ENCODE measurements at places on chromosomes 13 and 19. TPM values are rescaled to one million over a fixed set of nuclear protein-coding genes. Genes with fewer than 3 reads are reported as not detected.

The RNF113B gene
- not detected for total RNA-seq

GRCh38 chr13:26213982-26214381, 8.1 kb downstream of the RNF6 start:
- DNase-seq = no peak

- no peak for DNase-seq
Measured at GRCh38 chr13:30552567-30552966, 65.2 kb upstream of the USPL1 start.

DNA sequence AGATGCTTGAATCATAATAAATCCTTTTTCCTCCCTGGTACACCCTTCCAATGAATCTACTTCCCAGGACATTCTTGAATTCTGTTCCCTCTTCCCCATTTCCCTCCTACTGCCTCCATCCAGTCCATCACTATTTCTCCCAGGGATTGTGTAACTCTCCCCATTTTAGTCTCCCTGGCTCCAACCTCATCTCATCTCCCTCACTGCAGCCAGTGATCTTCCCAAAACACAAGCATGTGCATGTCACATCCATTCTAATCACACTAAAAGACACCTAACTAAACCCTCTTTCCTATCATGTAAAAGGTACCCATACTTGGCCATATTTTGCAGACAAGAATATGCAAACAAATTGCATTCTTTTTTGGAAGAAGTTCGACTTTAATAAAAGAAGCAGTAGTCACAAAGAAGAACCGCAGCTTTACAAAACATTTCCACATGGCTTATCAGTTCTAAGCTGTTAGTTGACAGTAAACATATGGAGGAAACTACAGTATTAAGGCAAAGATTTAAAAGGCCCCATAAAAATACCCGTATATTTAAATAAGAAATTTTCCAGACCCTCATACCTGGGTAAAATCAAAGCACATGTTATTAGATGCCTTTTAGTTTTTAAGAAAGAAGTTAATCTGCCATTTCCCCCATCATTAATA, 111.0 kb downstream of the KCTD12 start:
- no peak for DNase-seq

DNA sequence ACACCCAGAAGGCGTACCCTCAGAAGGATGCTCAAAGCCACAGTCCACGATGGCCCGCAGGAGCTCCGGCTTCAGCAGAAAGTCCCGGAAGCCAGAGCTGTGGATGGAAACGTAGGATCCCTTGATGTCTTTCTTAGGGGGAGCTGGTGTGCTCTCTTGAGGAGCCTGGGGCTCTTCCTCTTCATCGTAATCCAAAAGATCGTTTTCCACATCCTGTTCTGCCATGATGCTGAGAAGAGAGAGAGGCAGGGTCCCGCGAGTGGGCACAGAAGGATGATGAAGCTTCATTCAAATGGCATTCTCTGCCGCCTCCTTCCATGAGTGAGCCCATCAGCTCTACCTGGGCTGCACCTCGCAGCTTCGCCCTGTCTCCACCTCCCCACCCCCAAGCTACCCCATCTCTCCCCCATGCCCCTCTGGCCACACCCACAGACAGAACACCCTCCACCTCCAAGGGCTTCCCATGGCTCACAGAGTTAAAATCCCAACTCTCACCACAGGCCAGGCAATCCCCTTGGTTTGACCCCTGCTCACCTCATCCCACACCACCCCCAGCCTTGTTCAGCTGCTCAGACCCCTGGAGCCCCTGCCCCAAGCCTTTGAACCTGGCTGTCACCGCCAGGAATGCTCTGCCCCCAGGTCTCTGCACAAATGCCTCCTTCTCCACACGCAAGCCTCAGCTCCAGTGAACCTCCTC, 6.0 kb downstream of the DDX39A start:
- DNase-seq = peak; percentile 48

DNA sequence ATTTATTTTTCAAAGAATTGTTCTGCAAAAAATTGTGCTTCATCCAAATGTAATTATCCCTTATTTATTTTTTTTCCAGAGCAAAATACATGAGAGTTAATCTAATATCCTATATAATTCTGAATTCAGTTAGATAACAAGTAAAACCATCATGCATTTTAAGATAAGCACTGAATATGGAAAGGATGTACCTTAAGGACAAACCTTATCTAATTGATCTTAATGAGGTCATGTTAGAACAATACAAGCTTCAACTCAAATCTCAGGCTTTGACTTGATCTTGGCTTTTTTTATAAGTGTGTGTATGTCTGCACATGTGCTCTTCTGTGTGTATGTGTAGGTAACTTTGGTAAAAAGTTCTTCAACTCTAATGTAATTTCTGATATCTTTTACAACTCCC, 1828.8 kb downstream of the PCDH9 start:
- DNase-seq = no peak

DNA sequence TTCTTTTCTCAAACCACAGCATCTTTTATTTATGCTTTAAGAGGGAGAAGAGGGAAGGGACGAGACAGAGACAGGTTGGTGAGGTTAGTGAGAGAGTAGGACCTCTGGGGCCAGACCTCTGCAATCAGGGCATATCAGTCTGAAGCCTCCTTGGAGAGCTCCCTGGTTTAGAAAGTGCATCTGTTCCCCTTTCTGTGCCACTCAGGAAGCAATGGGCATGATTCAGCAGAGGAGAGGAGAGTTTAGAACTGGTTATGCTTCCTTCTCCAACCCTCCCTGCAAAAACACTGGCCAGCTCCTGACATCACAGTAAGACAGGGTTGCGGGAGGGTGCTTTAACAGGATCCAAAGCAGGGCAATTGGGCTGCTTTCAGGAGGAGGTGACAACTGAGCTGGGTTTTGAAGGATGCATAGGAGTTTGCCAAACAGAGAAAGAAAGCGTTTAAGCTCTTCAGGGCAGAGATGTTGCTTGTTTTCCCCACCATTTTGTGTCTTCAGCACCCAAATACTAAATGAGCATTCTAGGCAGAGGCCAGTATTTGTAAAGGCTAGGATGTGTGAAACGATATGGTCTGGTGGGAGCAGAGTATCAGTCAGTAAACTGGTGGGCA, 33.1 kb downstream of the CERS4 start:
- no peak for DNase-seq

GRCh38 chr19:15371786-15372380, 7.7 kb downstream of the AKAP8 start:
- DNase-seq = no peak

The CGB2 gene
- not detected for total RNA-seq

DNA sequence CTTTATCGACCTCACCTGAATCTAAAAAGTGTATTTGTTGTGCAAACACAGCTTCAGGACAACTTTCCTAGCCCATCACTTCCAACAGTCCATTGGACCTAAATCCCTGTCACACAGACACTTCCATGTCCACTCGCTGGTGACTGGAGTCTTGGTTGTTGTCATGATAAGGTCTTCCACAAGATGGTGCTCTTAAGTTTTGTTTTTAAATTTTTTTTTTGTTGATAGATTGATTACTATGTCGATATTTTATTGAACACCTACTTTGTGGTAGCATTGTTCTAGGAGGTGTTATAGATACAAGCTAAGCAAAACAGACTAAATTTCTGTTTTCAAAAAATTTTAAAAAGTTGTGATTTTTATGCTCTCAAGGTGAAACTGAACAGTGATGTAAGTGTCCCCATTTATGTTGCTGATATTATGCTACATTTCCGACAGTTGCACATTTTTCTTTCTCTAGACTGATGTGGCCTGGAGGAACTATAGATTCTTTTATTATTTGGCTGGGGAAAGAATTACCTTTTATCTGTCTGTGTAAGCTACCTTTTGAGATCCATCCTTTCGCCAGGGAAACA, 8.1 kb upstream of the ERICH6B start:
- DNase-seq = no peak

The RNF17 gene
- not detected for total RNA-seq

GRCh38 chr19:51272183-51272810, 21.4 kb downstream of the SIGLECL1 start:
- DNase-seq = no peak

- no peak for DNase-seq
Measured at GRCh38 chr19:49261602-49262001, 63.4 kb downstream of the SLC6A16 start.

DNA sequence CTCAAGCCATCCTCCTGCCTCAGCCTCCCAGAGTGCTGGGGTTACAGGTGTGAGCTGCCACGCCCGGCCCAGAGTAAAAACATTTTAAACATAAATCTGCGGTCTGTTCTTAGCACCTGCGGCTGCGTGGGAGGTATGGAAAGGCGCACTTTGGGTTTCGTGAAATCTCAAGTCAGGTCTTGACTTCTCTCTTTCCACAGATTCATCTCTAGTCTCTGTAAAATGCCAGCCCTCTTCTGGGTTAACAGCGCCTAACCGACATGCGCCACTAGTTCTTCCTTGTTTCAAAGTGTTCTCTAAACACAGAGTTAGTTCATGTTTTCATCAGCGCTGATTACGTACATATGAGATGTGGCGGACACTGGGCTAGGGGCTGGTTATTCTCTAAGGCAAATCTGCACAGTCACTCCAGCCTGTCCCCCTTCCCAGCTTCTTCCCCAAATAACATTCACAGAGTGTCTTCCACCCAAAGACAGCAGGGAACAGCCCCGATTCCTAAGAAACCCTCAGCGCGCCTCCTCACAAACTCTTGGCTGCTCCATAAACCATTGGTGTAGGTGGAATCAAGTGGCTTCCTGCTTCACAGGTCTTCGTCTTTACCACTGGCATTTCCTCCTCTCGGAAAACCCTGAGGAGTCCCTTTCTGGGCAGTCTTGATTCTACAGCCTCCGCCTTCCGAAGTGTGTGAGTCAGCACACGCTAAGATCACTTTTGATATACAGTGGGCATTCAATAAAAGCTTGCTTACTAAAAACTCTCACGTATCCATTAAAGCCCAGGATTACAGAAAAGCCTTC, 1.4 kb downstream of the PARP4 start:
- DNase-seq = peak; percentile 70

- no peak for DNase-seq
Measured at GRCh38 chr13:60463787-60464186, 66.8 kb downstream of the TDRD3 start.

DNA sequence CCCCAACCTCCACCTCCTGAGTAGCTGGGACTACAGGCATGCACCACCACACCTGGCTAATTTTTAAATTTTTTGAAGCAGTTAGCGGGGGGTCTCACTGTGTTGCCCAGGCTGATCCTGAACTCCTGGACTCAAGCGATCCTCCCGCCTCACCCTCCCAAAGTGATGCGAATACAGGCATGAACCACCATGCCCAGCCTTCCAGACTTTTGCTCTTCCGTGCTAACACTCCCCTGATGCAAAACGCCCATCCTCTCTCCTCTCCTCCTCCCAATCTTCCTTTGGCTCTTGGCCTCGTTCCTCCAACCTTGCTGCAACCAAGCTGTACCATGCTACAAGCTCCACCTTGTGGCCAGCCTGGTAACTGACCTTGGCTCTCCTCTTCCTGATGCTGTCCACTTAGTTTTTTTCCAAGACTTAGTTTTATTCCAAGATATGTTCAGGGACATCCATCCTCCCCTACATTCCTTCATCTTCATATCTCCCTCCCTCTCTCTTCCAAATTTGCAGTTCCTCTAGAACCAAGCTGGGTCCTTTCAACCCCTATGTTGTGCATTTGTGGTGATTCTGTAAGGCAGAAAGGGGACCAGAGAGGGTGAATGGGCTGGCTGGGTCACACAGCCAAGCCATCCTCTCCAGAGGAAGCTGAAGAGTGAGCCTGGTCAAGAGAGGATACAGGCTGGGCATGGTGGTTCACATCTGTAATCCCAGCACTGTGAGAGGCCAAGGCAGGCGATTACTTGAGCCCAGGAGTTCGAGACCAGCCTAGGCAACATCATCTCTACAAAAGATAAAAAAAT, 32.8 kb downstream of the TINCR start:
- peak; percentile 27 for DNase-seq

- DNase-seq = no peak
Measured at GRCh38 chr19:7522923-7523667, 671 bp downstream of the MCOLN1 start.

- DNase-seq = no peak
Measured at GRCh38 chr13:25192489-25192888, 20.4 kb upstream of the AMER2 start.

The SLC7A1 gene
- total RNA-seq = 23.1 TPM

The TUBA3C gene
- total RNA-seq = not detected

GRCh38 chr13:79477968-79478367, 3.0 kb upstream of the NDFIP2 start:
- no peak for DNase-seq
